IPS DF 6.9 (cell line): ENCODE measurements at places on chromosomes 1 and 21.

DNA sequence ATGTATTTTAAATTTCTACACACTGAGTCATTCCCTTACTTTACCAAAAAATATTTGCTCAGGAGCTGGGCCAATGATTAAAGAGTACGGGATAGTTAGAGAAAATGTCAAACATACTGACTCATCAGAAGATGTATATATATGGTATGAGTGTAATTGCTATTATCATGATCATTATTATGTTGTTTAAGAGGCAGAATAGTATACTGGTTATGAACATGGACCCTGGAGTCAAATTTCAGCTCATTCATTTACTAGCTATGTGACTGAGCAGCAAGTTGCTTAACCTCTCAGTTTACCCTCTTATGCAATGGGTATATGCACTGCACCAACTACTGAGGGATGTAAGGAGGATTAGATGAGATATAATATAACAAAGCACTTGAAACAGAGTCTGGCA is 41.2 kb upstream of the USH2A start:
- no peak for DNase-seq

- no peak for DNase-seq
These were observed 661 bp downstream of the PLEKHO1 start for GRCh38 chr1:150150133-150151021.

- no peak for DNase-seq
These were observed 36.6 kb upstream of the GPR25 start for GRCh38 chr1:200836213-200836612.

GRCh38 chr1:95640746-95641145 is 406.7 kb downstream of the RWDD3 start:
- no peak for DNase-seq

DNA sequence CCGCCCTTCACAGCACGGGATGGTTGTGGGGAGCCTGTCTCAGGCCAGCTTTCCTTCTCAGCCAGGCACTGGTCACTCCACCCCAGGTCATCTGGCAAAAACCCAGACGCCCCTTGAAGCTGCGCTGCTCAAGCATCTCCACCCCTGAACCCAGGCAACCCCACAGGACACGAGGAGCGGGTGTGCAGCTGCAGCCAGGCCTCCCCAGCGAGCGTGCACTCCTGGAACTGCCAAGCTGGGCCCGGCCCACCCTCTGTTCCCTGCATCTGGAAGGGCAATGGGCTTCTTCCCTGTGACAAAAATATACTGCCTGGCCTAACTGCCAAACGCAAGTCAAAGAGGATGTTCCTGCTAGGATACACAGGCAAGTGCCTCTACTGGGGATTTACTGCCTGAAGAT is 39.7 kb downstream of the SLC66A1 start:
- no peak for DNase-seq

- DNase-seq: no peak
These were observed 690 bp downstream of the EPS8L3 start for GRCh38 chr1:109762821-109763645.

DNA sequence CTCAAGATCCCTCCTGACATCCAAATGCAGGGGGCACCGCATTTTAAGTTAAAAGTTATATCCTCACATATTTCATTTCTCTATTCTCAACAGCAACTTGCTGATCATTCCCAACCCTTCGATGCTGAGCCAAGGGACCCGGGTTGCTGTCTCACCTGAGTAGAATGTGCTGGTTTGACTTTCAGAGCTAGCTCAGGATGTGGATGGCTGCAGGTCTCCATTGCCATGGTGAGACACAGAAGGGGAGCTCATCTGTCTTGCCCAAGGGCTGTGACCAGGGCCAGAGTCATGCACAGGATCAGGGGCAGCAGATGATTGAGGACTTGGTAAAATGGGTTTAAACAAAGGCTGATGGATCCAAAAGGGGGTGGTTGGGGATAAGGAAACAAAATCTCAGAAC is 112.1 kb downstream of the HMGB4 start:
- DNase-seq: no peak

DNA sequence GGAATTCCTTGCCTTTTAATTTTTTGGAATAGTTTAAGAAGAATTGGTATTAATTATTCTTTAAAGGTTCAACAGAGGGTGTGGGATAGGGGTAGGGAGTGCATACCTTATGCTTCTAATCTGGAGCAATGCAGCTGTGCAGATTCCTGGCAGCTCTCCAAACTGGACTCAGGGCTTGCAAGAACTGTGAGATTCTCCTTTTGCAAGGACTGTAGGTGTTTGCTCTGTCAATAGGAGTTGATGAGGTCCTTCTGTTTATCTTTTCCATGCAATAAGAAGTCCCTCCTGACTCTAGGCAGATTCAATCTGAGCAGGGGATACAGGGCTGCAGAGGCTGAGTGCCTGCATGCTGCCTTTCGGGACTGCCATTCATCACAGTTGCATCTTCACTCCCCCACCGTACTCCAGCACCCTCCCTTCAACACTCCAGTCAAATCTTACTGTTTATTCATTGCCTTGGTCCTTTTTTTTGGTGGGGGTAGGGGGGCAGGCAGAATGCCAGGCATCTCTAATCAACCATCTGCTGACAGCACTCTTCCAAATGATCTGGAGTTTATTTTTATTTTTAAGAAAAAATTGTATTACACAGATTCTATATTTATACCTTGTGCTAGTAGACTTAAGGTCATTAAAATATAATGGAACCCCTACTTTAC is 122.3 kb downstream of the DISC1 start:
- no peak for DNase-seq

DNA sequence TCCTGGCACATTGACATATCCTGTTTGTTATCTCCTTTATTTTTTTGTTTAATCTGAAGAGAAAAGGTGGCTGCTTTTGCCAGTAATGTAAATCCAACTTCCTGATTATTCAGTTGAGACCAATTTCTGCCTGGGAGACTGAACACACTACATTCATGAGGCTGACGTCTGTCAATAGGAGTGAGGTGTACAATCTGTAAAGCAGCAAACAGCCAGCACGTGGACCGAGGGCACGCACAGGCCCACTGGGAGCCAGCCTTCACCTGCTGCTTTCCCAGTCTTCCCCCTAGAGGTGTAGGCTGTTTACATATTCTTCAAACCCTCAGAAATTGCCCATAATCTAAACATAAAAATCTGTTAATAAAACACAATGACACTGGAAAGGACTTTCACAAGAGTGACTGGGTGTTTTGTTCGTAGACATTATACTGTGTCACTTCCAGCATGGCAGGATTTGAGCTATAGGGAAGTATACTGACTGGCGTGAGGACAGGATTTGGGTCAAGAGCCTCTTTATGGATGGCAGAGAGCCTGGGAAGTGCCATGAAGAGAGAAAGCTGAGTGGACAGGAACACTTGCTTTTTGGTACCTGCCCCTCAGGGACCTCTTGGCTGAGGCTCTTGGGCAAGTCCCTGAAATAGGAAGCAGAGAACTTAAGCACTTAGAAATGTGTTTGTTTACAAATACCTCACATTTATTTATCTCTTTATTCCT is 552.9 kb upstream of the CAMK1G start:
- no peak for DNase-seq

GRCh38 chr1:26391450-26391849 is 18.9 kb upstream of the ZNF683 start:
- peak; percentile 50 for DNase-seq

GRCh38 chr1:231099996-231100767 is 60.1 kb upstream of the FAM89A start:
- no peak for DNase-seq

DNA sequence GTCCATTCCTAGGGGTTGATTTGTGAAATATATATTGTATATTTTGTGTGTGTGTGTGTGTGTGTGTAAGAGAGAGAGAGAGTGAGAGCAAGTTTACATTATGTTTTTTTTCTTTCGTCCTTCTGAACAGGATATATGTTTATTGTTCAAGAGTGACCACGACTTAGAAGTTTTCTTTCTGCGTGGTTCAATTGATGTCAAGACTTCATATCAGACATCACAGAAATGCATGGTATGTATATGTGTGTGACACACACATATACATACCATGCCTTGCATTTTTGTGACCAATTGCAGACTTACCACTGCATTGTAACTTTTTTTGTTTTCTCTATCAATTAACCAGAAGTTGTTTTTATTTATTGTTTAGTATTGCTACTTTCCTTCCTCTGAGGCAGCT is 2.5 kb downstream of the RASAL2 start:
- no peak for DNase-seq

- no peak for DNase-seq
These were observed 34.6 kb downstream of the KCNH1 start for GRCh38 chr1:211099393-211099792.

GRCh38 chr1:22044690-22045420 is 7.7 kb upstream of the CDC42 start:
- DNase-seq: no peak

- no peak for DNase-seq
These were observed 31.8 kb upstream of the ANGPTL7 start for GRCh38 chr1:11157394-11157793.

DNA sequence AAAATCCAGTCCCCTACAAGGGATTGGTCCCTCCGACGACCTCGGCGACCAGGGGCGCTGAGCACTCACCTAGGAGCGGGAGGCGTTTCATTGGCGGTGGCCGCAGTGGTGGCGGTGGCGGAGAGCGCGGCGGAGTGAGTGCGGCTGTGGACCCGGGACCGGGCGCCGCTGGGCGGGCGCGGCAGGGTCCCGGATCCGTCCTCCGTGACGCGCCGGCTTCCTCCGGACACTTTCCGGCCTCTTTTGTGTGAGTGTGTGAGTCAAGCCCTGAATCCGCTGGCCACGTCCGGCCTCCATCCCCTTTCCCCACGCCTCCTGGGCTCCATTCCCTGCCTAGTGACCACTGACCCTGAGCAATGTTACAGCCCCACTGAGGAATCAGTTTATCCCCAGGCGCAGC is at the start of gene ADGRL4:
TSS of gene ADGRL4 (minus strand) at position 167 of the 400 bp plus-strand sequence. CDS start at position 91, 76 bp downstream.
- peak; percentile 20 for DNase-seq

DNA sequence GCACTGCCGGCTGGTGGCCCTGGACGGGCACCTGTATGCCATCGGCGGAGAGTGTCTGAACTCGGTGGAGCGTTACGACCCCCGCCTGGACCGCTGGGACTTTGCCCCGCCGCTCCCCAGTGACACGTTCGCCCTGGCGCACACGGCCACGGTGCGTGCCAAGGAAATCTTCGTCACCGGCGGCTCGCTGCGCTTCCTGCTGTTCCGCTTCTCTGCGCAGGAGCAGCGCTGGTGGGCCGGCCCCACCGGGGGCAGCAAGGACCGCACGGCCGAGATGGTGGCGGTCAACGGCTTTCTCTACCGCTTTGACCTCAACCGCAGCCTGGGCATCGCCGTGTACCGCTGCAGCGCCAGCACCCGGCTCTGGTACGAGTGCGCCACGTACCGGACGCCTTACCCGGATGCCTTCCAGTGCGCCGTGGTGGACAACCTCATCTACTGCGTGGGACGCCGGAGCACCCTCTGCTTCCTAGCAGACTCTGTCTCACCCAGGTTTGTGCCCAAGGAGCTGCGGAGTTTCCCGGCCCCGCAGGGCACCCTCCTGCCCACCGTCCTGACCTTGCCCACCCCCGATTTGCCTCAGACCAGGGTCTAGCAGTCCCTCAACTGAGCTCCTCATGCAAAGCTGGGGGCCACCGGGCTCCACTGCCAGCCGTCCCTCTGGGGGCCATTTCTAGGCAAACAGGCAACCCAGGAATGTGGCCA is 2.1 kb downstream of the KLHDC7A start:
- no peak for DNase-seq

GRCh38 chr21:32777269-32777668 is 5.7 kb upstream of the PAXBP1 start:
- DNase-seq: no peak

GRCh38 chr1:11132563-11133293 is 33.1 kb upstream of the EXOSC10 start:
- DNase-seq: no peak

DNA sequence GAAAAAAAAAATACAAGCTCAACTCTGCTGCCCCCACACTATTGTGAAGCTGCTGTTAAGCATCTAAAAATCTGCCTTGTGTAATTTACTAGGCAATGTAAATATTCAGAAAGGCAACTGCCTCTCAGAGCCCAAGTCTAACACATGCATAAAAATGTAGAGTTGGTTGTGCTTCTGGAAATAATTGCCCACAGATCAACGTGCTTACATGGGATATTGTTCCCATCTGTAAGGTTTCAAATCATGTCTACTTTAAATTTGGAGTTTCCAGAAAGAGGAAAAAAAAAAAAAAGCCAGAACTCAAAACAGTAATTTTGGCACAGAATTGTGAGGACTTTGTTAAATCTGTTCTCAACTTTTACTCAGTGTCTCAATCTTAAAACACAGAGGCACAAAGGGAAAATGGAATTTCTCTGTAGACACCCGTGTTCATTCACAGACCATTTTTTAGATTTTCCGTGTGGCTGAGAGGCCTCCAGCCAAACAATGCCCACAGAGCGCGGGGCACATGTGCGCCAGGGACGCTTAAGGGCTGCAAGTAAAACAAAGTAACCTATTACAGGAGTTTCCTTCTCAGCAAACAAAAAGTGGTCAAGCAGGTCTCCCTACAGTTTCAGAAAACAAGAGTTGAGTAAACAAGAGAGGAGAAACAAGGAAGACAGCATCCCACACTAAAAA is 115.5 kb downstream of the RERE start:
- no peak for DNase-seq

DNA sequence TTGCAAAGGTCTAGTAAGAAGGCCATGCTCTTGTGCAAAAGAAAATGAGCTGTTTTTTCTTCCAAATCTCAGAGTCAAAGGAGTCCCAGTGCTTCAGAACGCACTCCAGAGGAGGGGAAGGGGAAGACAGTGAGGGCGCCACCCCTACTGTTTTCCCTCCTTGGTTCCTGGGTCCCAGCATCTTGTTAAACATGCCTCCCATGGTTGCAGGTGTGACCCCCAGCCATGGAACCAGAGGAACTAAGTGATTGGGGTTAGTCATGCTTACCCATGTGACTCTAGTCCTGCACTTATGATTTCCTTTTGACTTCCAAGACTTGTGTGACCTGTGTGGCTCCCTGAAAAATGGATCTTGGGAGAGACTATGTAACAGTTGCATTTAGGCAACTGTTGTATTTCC is 6.1 kb upstream of the AKR7A3 start:
- DNase-seq: no peak

- DNase-seq: no peak
These were observed 687 bp upstream of the SEMA6C start for GRCh38 chr1:151147132-151147503.

- DNase-seq: no peak
These were observed 95.7 kb downstream of the ATP6V1G3 start for GRCh38 chr1:198444792-198445191.

DNA sequence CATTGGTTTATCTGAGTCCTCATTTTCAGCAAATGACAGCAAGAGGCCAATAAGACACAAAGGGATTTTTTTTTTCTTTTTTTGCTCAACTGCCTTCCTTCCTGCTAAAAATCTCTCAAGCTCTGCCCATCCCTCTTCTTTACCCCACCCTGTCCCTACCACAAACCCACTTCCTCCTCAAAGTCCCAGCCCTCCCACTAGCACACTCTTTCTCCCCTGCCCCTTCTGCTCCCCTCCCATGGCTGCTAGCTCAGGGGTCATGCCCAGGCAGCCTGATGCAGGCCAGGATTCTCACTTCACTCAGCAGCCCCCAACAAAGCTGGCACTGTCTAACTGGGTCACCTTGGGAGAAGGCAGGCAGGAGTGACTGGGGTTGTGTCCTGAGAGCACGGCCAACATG is 28.8 kb upstream of the PPP2R5A start:
- DNase-seq: no peak

- no peak for DNase-seq
These were observed 40.9 kb downstream of the RPL5 start for GRCh38 chr1:92872719-92873118.

- no peak for DNase-seq
These were observed 4.3 kb downstream of the MAN1A2 start for GRCh38 chr1:117371441-117372151.
